Stimulated activated CD8-positive, alpha-beta memory T cell treated with anti-CD3 and anti-CD28 coated beads, Interleukin-7, amount 100 ng/mL, for 1 hour (primary cell): ENCODE measurements at places on chromosomes 12 and 14.

- DNase-seq, result no peak
Measured at GRCh38 chr12:130026608-130027176, 122.9 kb upstream of the TMEM132D start.

DNA sequence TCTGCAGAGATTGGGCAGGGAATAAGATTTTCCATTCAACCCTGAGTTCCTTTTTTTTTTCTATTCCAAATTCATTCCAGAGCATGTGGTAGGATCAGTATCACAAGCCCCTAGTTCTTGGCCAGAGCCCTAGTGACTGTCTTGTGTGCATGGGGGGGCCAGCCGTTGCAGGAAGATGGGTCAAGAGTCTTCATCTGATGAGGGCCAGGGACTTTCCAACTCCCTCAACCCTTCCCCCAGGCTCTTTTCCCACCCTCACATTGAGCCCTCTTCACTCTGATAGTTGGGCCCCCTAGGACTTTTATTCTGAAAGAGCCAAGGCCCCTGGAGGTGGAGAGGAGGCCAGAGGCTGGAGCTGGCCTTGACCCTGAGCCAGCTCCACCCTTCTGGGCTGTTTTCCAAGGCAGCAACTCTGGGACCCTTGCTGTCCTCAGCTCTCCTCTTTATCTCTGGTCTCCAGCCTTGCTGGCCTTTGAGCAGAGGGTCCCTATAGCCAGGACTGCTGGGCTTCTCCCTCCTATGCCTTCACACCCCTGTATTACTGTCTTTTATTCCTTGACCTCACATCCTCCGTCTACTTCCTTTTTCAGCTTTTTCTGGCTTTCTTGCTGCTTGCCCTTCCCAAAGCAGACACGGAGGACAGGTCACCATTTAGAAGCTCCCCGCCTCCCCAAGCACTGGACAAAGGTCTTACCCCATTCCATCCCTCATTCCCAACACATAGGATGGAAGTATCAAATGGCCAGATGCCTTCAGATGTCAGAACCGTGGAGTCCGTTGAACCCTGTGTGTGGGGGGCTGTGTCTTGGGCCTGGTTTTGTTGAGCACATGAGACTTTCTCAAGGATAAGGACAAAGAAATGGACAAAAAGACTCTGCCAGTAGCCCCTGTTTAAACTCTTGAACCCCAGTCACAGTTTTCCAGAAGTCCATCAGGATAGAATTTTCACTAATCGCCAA lies 5.6 kb downstream of the RBP5 start:
- DNase-seq, result no peak

DNA sequence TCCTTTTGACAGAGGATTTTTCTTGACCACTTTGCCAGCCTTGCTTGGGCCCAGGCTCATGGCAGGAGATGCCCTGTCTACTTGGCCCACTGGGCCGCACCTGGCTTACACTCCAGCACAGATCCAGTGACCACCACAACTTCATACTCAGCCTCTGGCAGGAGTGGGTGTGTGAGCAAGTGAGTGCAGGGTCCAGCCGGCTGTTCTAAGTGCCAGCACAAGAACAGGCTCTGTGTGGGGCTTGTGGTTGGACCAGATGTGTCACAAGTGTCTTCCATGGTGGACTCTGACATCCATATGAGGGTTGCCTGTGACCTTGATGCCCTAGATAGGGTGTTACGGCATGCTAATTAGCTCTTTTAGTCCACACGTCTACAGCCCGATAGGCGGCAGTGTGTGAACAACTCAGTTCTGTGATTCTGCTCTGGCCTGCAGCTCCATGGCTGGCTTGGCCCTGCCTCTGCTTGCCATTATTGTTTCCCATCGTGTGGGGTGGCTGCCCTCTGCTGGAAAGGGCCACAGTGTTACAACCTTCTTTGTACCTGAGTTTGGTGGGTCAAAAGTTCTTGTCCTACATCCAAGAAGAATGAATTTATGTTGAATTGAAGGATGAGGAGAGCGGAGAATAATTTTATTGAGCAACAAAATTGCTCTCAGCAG lies 1089.1 kb downstream of the SLC6A15 start:
- no peak for DNase-seq

DNA sequence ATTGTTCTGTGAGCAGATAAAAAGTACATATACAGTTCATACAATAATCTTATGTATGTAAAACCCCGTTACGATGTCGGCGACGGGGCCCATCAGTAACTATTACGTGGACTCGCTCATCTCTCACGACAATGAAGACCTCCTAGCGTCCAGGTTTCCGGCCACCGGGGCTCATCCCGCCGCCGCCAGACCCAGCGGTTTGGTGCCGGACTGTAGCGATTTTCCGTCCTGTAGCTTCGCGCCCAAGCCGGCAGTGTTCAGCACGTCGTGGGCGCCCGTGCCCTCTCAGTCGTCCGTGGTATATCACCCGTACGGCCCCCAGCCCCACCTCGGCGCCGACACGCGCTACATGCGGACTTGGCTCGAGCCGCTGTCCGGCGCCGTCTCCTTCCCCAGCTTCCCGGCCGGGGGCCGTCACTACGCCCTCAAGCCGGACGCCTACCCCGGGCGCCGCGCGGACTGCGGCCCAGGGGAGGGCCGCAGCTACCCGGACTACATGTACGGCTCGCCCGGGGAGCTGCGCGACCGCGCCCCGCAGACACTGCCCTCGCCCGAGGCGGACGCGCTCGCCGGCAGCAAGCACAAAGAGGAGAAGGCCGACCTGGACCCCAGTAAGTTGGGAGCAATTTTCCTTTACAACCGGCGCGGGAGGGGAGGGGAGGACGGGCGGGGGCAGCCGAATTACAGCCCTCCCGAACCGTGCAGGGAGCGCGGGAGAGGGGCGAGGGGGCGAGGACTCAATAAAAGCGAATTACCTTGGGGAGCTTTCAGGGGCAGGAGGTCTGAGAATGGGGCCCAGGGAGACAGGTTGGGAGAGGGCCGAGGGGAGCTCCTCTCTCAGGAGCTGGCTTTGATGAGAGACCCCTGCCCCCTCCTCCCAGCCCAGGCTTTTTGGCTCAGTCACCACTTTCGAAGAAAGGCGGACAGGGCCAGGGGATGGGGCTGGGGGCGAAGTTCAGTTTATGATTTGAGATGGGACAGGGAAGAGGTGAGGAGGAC lies at the start of gene HOXC9:
Gene HOXC9, plus strand, starts transcription at position 46 of the 999 bp plus-strand sequence. Its CDS starts 28 bp downstream, at position 74.
- DNase-seq, result no peak

DNA sequence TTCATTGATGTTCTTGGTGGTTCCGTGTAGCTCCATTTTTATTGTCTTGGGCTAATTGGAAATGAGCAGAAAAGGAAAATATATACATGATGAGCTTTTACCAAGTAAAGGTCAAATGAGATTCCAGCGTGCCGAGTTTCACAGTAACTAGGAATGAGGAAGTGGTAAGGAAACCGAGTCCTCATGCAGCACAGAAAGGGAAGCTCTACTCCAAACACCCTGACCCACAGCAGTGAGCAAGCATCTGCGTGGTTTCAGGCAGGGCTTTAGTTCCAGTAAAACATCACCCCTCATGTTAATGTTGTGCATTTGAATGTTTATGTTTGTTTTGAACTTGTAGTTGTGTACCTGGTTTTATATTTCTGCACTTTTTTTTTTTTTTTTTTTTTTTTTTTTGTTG lies 208.0 kb downstream of the SLC41A2 start:
- no peak for DNase-seq
